ENCODE measurements at places on chromosomes 6 and 20.

DNA sequence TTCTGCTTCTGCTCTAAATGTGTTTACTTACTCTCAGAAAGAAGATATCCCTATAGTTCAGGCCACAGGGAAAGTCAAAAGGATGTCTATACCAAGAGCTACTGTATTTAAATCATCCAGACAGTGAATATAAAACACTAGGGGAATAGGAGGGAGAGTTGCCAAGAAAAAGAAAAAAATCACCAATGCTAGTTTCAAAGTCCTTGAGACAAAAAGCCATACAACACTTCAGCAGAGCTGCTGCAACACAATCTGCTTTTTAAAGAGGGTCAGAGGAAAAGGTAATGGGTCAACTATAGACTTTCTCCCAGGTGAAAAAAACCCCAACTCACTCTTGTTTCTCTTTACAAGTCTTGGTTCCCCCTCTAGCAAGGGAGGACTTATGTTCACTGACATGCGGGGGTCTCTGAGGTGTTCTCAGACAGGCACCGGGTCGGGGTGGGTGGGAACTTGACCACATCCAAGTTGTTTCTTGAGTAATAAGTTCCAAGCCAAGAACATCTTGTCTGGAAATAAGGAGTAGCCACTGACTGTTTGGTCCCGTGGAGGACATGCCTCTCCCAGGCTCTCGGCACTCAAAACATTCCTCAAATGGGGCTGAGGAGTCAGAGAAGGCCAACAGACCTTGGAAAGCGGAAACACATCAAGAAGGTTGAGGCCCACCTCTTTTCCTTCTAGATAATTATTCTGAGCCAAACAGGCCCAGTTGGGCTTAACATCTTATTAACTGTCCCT lies 47.7 kb downstream of the GJA10 start:
- DNase-seq = no peak

DNA sequence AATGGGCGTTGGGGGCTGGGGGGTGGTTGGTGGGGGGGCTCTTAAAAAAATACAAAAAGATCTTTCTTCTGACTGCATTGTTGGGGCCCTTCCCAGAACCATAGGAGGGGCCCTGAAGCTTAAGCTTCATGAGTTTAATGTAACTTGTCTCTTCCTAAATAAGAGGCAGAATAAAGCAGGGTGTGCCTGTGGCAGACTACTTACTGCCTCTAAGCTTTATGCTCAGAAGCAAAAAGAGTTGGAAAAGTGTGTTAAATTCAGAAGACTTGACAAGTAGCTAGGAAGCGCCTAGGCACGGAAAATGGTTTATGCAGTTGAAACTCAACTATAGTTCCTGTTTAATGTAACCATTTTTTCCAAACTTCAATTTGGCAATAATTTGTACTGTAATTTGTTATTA lies 44.5 kb downstream of the TIAM2 start:
- DNase-seq = no peak

DNA sequence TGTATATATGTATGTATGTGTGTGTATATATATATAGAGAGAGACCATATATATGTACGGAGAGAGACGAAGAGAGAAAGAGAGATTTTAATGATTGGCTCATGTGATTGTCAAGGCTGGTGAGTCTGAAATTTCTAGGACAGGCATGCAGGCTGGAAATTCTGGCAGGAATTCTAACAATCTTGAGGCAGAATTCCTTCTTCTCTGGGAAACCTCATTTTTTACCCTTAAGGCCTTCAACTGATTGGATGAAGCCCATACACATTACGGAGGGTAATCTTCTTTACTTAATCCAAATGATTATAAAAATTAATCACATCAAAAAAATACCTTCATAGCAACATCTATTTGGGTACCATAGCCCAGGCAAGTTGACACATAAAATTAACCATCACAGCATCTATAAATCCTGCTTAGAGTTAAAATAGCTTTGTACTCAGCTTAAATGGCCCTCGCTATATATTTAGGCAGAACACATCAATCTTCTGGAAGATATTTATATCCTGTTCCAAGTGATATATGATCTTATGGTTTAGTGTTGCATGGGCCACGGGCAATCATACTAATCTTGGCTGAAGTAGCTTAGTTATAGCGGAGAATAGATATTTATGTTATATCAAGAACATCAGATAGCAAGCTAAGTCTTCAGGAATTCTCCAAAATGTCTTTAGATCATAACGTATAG lies 36.6 kb downstream of the ABRACL start:
- no peak for DNase-seq

GRCh38 chr20:11797156-11797555 lies 120.5 kb upstream of the BTBD3 start:
- no peak for DNase-seq

DNA sequence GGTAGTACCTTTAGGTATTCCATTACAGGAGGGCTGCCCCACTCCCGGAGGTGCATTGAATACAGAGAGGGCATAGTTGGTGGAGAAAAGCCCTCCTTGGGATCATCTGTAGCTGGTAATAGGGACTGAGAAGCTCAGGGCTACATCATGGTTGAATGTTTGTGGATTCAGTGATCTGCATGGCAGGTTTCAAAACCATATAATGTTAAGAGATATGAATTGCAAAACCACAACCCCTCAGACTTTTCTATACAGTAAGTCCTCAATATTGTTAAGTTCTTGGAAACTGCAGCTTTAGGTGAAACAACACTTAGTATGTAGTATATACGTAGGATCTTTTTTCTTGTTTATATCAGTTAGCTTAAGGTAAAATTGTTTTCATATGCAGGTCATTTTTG lies 11.3 kb downstream of the TULP4 start:
- no peak for DNase-seq

GRCh38 chr6:127539272-127539671 lies 20.1 kb upstream of the MTCL3 start:
- no peak for DNase-seq

GRCh38 chr6:88985901-88986300 lies 22.5 kb upstream of the RNGTT start:
- DNase-seq = no peak

DNA sequence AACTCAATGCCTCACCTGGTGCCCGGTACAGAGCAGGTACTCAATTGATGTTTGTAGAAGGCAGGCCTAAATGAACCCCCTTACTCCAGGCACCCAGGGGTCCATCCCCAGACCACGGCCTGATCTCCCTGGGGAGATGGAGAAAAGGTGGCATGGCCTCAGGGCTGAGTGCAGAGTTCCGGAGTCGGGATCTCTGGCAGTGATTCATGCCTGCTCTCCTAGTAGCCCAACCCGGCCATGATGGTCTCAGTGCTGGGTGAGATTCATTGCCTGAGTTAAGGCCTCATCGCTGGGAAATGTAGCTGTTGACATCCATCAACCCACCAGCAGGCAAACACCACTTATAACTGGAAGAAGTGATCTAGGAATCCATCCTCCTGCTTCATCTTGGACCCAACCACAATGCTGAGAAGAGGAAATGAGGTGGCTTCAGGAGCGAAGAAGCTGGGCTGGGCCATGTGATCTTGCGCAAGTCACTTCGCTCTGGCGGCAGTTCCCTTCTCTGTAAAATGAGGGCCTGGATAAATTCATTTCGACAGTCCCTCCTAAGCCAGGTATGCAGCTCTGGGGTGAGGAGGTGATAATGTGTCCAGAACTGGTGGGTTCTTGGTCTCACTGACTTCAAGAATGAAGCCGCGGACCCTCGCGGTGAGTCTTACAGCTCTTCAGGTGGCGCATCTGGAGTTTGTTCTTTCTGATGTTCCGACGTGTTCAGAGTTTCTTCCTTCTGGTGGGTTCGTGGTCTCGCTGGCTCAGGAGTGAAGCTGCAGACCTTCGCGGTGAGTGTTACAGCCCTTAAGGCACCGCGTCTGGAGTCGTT lies 24.7 kb downstream of the ETV7 start:
- no peak for DNase-seq

DNA sequence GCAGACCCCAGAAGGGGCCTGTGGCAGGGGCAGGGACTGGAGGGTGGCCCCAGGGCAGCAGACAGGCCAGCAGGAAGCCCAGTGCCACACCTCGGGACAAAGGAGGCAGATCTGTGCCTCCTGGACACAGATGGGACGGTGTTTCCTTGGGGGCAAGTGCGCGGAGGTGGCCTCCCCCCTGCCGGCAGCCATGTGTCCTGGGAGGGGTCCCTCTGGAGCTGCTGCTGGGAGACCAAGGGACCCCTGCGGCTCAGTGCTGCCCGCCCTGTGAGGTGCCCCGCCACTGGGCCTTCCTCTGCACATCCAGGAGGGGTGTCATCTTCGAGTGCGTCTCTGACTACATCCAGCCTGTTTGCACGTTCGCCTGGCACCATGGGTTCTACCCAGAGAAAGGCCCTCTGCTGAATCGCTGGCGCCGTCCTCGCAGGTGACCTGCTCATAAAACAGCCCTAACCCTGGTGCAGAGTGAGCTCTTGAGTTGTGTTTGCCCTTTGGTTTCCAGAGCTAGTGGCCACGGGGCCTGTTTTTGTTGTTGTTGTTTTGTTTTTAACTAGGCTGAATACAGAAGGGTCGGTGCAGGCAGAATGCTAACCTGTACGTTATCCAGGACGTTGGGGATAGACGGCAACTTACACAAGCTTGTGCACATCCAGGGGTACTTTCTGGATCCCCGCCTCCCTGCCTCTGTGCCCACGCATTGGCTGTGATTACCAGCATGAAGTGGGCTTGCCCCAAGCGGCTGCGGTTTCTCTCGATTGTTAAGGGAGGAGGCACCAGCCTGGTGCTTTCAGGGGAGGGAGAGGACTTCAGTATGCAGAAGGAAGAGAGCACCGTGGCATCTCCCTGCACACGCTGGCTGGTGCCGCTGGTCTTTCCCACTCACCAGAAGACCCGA lies 1.3 kb upstream of the KCNQ2 start:
- DNase-seq = no peak

DNA sequence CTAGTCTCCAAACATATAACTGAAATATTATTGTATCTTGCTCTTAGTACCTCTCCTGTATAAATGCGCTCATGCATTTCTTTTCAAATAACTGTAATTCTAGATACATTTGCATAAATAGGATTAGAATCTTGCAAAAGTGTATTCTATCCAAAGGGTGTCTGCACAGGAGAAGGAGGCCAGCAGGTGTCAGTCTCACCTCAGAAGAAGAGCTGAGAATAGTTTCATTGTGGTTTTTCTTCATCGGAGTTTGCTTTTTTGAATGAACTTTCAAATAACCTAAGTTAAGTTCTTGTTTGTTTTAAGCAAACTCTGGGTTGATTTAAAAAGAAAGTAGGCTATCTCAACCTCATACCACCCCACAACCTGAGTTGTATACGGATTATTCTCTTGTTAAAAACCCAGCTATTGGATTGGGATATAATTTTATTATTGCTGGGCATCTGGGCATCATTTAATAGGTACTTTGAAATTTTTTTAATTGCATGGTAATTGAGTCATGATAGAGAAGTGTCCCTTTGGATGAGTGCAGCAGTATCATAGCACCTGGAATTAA lies 125.0 kb upstream of the MLIP start:
- DNase-seq = peak; percentile 57

DNA sequence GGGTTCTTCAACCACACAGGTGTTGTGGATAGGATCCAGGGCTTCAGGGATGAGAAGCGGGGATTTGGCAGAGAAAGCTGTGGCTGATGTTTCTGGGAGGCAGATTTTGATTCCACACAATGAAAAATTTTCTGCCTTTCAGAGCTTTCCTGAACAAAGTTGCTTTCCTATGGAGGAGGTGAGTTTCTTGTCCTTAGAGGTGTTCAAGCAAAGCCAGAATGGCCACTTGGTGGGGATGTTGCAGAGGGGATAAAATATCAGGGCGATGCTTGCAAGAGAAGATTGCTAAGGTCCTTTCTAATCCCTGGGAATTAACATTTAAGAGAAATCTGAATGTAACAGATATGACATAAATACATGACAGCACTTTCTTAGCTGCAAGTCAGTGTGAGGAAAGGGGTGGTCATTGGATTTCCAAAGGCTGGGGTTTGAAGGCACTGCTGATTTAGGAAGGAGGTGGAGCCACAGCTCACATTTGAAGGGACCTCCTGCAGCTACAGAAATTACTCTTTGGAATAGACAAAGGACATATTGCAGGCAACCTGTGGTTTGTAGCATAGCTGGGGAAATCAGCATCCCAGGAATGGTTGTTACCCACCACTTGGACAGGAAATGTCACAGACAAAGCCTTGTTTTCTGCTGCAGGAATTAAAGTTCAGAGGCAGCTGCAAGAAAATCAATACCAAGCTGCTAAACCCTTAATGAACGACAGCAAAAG lies 271.1 kb upstream of the CHD6 start:
- DNase-seq = no peak

GRCh38 chr6:98324446-98324845 lies 509.9 kb upstream of the POU3F2 start:
- no peak for DNase-seq

DNA sequence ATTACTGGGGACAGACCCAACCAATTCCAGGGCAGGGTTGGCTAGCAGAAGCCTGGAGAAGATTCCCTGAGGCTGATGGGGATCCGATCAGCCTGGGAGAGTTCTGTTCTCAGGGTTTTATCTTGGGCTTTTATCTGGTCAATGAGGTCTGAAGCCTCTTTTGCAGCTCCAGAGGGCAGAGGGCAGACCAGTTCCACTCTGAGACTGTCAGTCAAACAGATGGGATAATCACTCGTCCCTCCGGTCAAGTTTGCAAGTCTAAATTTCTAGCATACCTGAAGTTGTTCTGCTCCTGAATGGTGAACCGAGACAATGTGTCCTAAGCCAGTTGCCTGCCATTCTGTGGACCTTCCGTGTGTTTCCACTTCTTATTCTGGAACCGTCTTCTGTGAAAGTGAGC lies 3.0 kb upstream of the MAS1 start:
- no peak for DNase-seq

- DNase-seq = no peak
Measured at GRCh38 chr6:14910692-14911547, 334.9 kb upstream of the JARID2 start.

DNA sequence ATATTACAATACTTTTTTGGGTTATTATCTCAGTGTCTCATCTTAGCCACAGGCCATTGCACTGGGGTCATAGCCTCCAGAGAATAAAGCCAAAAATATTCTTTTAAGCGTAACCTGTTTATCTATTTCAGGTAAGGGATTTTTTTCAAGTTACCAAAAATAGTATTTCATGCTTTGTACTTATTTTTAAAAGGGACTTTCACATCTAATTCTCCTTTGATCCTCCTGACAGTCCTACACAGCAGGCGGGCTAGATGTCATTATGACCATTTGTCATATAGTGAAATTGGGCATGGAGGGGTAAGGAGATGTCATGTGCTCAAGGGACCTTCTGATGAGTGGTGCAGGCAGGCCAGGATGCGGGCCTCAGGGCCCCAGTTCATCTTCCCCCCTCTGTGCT lies 68.9 kb downstream of the TBC1D7 start:
- no peak for DNase-seq

DNA sequence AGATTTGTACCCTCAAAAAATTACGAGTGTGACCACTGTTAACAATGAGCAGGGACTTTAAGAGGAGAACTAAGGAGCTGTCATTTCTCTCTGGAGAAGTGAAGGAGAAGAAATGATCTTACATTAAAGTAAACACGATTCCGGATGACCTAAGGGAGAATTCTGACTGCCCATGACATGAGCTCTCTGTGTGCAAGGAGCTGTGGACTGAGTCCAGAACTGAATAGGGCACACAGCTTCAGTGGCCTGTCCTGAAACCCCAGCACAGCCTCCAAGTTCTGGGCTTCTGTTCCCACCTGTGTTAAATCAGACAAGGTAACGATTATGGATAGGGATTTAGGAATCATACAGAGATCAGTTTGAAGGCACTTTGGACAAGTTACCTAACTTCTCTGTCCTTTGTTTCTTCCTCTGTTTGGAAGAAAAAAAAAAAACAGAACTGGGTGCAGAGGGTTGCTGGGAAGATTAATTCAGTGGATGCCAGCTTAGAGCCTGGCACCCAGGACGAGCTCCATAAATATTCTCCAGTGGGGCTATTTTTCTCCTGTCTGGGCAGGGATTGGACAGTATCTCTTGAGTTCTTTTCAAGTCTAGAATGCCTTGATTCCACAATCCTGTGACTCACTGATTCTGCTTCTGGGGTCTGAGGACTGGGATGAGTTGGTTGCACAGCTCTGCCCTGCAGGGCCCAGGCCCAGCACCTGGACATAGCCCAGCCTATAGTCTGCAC lies 65.7 kb downstream of the MRPL14 start:
- DNase-seq = no peak

Data from AG09309 (cell line).